ENCODE measurements at places on chromosomes 12 and 14.
A peak's percentile ranks its signal among the peaks of the same experiment; 100 is the strongest.

GRCh38 chr12:89817501-89818226 is 109.0 kb upstream of the ATP2B1 start:
- DNase-seq, result no peak

- no peak for DNase-seq
Measured at GRCh38 chr12:41103614-41104013, 84.5 kb upstream of the PDZRN4 start.

GRCh38 chr14:74638066-74638465 is 26.0 kb upstream of the LTBP2 start:
- no peak for DNase-seq

GRCh38 chr12:131683266-131684014 is 27.4 kb upstream of the SFSWAP start:
- no peak for DNase-seq

DNA sequence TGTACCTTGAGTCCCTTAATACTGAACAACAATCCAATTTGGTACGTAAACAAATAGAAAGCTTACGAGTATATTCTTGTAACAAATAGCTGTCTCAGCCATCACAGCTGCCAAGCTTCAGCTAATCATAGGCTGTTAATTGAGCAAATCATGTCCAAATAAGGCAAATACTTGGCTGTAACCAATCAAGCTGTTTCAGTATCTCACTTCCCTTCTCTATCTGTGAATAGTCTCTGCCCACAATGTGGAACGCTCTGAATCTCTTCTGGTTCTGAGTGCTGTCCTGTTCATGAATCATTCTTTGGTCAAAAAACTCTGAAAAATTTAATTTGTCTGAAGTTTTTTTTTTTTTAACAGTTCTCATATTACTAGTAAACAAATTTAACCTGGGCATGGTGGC is 5.8 kb upstream of the NEMF start:
- no peak for DNase-seq

GRCh38 chr14:31947076-31947475 is 130.0 kb upstream of the ARHGAP5 start:
- no peak for DNase-seq

DNA sequence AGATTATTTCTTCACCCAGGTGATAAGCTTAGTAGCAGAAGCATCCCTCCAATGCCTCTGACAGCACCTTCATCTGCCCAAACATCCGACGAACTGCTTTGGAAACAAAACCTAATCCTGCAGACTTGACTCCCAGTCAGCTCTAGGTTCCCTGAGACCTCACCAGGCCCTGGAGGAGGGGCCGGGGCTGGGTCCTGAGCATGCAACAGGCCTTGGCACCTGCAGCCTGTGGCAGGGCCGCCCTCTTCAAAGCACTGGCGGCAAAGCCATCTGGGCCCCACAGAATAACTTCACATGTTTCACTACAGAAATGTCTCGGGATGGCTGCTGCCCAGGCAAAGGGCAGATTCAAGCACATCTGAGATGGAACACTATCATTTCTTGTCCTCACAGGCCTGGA is 133.3 kb downstream of the PIWIL1 start:
- no peak for DNase-seq

- DNase-seq, result no peak
Measured at GRCh38 chr14:104803280-104803911, 2.5 kb downstream of the ZBTB42 start.

DNA sequence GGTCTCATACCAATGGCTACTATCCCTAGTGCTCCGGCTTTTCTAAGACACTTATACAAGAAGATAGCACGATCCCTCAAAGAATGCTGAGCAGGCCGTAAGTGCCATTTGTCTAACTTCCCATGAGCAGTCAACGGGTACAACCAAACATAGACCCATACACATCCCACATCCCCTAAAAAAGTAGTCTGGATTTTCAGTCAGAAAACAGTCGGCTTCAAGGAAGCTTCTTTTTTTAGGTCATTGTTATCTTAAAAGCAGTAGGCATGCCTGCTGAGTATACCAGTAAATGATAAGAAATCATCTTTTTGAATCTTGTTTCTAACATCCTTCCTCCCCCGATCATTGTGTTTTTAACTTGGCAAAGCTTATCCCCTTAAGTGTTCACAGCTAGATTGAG is 19.8 kb downstream of the OSBPL8 start:
- DNase-seq, result no peak

- DNase-seq, result no peak
Measured at GRCh38 chr14:58954052-58954451, 234.4 kb upstream of the DAAM1 start.

- DNase-seq, result no peak
Measured at GRCh38 chr14:24839617-24840203, 205.7 kb upstream of the GZMB start.

DNA sequence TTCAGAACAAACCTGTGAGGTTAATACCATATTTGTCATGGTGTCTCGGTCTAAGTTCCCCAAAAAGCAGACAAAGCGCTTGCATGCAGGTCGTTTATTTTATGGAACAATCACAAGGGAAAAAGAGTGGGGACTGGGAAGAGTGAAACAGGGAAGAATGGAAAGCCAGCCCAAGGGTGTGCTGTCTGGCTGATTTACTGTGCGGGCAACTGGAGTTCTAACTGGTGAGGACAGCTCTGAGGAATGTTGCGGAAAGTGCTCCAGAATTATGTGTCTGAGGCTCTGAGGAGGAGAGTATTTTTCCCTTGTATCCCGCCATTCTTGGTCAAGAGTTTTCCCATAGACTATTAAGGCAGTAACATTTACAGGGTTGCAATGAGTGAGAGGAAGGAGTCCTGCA is 465.4 kb downstream of the RMST start:
- DNase-seq, result no peak

DNA sequence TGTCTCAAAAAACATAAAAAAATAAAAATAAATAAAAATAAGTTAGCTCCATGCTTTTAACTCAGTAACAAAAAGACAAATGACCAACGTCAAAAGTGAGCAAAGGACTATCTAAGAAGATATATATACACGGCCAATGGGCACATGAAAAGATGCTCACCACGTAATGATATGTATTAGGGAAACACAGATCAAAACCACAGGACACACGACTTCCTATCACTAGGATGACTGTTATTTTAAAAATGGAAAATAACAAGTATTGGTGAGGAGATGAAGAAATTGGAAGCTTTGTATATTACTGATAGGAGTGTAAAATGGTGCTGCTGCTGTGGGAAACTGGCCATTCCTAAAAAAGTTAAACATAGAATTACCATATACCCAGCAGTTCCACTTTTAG is 20.2 kb upstream of the P2RX7 start:
- no peak for DNase-seq

DNA sequence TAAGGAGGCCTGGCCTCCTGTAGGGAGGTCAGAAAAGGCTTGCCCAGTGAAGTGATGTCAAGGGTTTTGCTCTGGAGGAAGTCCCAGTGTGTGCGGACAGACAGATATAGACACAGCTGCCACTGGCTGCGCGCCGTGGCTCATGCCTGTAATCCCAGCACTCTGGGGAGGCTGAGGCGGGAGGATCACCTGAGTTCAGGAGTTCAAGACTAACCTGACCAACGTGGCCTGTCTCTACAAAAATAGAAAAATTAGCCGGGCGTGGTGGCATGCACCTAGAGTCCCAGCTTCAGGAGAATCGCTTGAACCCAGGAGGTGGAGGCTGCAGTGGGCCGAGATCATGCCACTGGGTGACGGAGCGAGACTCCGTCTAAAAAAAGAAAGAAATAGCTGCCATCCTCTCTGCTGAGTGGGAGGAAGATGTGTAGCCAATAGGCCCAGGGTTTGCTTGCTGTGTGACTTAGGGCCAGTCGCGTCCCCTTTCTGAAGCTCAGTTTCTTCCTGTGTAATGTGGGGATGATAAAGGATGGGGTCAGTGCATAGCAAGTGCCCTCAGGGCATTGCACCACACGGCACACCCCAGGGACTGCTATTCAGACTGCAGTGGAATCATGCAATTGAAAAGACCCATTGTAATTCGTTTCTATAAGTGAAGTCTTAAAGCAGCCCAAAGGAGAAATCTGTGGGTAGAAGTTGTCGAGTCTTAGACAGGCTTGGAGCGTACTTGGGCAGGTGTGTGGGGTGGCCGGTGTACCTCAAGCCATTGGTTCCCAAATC is 18.7 kb upstream of the MLEC start:
- no peak for DNase-seq

DNA sequence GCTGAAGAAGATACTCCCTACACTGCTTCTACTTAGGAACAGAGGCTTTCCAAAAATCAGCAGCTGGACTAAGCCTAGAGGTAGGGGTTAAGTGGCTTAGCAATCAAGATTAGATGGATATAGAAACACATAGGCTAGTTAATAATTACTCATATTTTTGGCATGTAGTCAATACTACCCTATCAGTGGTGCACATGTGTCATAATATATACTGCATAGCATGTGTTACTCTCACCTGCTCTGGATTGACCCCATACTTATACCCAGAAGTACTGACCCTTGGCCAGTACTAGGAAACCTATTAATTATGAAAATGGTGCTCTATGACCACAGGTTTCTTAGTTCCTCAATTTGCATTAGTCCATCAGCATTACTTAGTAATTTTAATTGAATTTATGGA is 528.4 kb upstream of the LMO3 start:
- no peak for DNase-seq

- DNase-seq, result no peak
Measured at GRCh38 chr12:13199592-13199991, 3.1 kb downstream of the EMP1 start.

DNA sequence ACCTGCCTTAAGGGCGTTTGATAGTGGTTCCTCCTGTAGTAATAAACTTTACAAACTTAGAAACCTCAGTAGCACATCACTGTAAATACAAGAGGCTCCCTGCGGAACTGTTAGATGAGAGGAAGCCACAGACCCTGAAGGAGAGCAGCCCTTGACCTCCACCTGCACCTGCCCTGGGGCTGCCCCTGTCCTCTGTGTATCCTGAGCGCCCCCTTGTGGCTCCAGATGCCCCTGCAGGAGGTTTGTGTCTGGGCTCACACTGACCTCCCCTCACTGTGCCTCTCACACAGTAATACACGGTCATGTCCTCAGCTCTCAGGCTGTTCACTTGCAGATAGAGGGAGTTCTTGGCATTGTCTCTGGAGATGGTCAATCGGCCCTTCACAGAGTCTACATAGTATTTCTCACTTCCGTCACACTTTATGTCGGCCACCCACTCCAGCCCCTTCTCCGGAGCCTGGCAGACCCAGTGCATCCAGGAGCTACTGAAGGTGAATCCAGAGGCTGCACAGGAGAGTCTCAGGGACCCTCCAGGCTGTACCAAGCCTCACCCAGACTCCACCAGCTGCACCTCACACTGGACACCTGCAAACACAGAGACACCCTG is 1059.8 kb downstream of the TMEM121 start:
- DNase-seq, result peak; percentile 27

- DNase-seq, result no peak
Measured at GRCh38 chr14:58129208-58129607, 22.8 kb downstream of the ARMH4 start.

DNA sequence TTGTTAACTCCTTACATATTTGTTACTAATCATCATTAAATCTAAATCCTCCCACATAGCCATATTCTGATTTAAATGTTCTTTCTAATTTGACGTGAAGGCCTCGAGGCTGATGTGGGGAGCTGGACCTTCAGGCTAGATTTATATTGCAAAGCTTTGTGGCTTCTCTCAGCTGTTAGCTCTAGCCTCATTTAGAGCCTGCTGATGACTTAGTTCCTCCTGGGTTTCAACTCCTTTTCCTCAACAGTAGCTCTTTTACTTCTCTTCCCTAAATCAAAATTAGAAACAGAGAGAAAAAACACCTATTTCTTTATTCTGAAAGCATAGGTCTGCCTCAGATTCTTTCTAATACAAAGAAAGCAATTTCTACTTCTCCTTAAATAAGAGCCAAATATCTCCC is 477.5 kb upstream of the CCDC196 start:
- no peak for DNase-seq

DNA sequence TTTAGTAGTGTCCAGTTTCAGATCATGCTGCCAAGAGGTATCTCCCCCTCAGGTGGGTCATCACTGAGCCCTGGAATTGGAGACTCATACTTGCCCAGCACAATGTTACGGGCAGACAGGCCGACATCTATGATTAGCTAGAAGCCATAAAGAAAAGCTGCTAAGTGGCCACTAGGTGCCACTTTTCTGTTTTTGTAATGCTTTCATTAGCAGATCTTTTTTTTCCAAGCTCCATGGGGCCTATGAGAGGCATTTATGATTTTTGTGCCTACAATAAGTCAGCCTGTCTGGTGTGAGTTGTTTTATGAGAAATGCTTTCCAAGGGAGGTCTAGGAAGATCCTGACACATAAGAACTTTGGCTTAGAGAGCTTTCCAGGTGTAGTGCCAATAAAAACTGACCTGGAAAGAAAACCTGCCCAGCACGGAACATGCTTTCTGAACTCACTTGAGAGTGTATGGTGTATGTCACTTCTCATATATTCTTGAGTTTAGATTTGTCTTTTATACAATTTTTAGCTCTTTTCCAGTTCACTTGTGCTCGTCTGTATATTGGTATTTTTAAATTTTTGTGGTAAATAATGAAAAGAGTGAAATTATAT is 21.8 kb upstream of the SMCO2 start:
- no peak for DNase-seq

DNA sequence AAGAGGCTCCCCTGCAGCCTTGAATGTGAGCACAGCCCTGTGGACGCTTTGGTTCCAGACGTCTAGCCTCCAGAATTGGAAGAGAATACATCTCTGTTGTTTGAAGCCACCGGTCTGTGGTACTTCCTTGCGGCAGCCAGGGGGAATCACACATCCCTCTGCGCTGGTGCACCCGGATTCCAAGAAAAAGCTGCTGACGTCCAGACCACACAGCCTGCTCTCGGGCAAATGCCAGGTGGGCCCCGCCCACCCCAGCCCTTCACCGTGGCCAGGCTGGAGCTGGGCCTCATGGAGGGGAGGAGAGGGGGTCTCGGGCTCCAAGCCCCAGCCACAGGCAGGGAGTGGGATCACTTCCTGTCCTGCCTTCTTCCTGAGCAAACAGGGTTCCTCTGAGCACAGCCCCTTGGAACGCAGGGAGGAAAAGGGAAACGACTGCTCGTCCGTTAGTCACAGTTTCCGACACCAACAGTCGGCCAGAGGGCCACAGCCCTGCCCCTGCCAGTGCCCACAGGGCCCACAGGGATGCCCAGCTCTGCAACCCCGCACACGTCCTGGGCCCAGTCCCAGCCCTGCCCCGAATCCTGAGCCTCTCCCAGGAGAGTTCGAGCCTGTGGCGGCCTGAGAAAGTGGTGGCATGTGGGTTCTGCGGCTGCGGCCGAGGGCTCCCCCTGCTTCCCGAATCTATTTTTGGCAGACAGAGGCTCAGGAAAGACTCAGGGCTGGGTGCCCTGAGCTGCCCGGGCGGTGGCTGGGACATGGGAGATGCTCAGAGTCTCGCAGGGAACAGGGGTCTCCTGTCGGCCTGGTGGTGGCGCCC is 85.3 kb downstream of the RFLNA start:
- DNase-seq, result no peak

DNA sequence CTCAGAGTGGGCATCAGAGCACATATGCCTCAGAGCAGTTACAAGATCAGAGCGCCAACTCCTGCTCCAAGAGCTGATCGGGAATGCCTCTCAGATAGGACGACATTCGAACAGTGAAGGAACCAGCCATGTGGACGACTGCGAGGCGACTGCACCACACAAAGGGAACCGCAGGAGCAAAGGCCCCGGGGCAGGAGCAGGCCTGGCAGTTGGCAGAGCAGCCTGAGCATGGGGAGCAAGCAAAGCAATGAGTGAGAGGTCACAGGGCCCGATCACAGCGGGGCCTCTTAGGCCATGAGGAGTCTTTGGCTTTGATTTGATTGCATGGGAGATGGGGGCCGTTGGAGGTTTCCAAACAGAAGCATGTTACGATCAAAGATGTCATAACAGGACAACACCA is 90.3 kb downstream of the LGMN start:
- no peak for DNase-seq

All from GM19239 (cell line).